ENCODE measurements at places on chromosomes 13 and 19. TPM values are rescaled to one million over a fixed set of nuclear protein-coding genes. Genes with fewer than 3 reads are reported as not detected.

The ZNF584 gene
- 3.9 TPM for polyA plus RNA-seq

The SLITRK5 gene
- polyA plus RNA-seq: 1.4 TPM

The MED29 gene
- polyA plus RNA-seq: 8.5 TPM

The PABPC3 gene
- polyA plus RNA-seq: 0.21 TPM

The NLRP12 gene
- not detected for polyA plus RNA-seq

Data from Purkinje cell (primary cell).